Omental fat pad (tissue), 4 donors: ENCODE measurements at places on chromosomes 5 and 9.

GRCh38 chr5:122154910-122155309 is 25.6 kb downstream of the ZNF474 start:
- DNase-seq, result no peak

DNA sequence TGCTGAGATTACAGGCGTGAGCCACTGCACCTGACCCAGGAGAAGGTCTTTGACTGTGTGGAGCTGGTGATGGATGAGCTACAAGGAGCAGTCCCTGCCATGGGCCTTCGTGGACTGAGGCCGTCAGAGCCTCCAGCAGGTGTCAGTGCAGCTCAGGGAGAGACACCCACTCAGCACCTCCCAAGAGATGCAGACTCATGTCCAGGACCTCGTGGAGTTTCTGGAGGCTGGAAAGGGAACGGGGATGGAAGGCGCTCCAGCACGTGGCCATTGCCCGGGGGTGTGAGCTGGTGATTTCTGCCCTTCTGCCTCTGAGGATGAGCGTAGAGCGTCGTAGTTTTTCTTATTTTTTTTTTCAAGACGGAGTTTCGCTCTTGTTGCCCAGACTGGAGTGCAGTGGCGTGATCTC is 9.5 kb downstream of the TOR4A start:
- no peak for DNase-seq

GRCh38 chr5:143781993-143782520 is 29.9 kb upstream of the HMHB1 start:
- DNase-seq, result no peak

DNA sequence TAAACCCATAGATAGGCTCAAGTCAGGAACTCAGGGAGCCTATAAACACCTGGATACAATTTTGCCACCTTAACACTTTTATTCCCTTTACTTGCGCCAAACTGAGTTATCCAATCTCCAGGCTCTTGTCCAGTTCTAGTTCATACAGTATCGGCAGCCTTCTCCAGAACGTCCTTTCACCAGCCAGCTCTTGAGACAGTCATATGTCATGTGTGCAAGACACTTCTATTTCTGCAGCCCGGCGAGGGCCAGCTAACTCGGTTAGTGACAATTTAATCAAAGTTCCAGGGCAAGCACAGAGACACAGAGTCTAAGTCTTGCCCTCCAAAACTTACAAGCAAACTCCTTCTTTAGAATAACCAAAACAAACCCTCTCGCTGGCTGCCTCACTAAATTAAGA is 12.9 kb downstream of the ABCA1 start:
- DNase-seq, result no peak

DNA sequence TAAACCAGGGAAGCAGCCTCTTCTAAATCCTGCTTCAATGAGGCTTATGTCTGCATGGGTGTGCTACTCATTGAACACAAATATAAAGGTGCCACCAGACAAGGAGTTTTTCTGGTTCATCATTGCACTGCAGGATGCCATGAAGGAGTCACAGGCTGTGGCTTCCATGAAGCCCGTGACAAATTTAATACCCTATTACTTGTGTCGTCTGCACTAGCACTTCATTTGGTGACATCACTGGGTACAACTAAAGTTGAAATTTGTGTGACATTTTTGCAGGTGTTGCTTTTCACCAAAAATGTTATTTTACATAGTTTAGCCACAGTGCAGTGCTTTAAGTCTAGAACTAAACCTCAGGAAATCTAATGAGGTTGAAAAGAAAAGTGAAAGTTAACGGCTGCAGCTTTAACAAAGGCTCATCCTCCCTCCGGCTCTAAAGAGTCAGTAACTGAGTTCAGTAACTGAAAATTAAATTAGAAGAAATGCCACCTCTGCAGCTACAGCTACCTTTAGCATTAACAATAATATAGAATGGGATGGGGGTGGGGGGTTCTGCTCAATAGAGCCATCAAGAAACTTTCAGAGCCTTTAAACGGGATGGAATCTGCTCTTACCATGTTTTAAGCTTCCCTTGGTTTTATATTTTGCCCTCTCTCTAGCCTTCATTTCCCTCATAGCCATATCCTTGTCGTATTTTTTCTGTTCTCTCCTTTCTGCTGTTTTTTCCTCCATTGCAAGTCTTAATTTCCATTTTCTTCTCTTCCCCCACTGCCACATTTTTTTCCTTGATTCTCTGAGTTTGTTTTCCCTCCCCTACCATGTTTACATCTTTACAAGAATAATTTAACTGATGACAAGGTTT is 233.8 kb upstream of the TMEM161B start:
- no peak for DNase-seq

DNA sequence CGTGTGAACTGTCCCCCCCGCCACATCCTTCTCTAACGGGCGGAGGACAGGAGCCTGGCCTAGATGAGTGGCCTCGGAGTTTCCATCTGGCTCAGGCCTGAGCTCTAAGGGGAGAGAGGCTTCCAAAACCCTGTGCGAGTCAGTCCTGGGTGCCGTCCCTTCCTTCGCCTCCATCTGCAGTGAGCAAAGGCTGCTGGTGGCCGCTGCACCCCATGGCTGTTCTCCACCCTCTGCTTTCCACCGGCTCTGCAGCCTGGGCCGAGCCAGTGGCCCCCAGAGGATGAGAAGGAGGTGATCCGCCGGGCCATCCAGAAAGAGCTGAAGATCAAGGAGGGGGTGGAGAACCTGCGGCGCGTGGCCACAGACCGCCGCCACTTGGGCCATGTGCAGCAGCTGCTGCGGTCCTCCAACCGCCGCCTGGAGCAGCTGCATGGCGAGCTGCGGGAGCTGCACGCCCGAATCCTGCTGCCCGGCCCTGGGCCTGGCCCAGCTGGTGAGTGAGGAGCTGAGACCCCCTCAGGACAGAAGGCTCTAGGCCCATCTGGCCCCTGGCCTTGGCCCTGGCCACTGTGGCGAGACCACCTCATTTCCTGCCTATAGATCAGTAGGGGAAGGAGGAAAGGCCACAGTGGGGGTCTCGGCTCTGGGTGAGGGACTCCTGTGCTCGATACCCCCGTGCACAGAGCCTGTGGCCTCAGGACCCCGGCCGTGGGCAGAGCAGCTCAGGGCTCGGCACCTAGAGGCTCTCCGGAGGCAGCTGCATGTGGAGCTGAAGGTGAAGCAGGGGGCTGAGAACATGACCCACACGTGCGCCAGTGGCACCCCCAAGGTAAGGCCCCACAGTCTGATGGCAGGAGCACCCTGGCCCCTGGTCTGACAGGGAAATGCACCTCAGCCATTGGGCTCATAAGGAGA is 3.0 kb downstream of the PKN3 start:
- no peak for DNase-seq

GRCh38 chr5:21919414-21920022 is 933.6 kb downstream of the CDH12 start:
- no peak for DNase-seq

DNA sequence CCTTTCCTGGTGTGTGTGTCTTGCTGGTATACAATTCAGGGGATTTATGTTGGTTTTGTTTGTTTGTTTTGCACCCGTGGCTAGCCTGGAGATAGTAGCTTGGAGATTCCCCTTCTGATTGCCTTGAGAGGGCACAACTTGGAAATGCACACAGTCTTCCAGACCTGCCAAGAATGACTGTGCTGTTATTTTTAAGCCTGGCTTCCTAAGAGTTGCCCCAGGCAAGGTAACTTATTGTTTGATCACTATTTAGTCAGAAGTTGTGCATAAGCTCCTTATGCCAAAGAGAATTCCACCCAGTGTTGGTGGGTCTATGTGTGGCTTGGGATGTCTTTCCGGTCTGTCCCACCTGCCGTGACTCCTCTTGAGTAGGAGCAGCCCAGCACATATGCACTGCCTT is 421.9 kb upstream of the KCNN2 start:
- no peak for DNase-seq
